Tongue (tissue), 3 donors: ENCODE measurements at places on chromosomes 1 and 21.

- no peak for DNase-seq
Observed at GRCh38 chr1:53410701-53411100, 48.5 kb upstream of the DMRTB1 start.

GRCh38 chr1:223197923-223198627, 55.0 kb upstream of the TLR5 start:
- no peak for DNase-seq

DNA sequence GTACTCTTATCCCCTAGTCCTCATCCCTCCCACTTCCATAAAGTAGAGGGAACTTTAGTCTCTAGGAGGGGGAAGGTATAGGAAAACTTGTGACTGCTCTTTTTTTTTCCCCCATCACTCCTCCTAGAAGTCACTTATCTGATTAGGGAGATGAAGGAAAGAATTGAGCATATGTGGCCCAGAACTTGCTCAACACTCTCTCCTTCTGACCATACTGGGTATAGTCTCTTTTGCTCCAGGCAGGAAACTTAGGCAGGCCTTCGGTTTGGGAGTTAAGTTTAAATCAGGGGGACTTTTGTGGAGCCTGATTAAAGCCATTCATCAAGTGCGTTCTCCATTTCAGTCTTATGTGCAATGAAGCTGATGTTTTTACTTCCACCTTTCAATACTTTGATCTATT, 5.8 kb downstream of the UBE2U start:
- DNase-seq, result no peak

DNA sequence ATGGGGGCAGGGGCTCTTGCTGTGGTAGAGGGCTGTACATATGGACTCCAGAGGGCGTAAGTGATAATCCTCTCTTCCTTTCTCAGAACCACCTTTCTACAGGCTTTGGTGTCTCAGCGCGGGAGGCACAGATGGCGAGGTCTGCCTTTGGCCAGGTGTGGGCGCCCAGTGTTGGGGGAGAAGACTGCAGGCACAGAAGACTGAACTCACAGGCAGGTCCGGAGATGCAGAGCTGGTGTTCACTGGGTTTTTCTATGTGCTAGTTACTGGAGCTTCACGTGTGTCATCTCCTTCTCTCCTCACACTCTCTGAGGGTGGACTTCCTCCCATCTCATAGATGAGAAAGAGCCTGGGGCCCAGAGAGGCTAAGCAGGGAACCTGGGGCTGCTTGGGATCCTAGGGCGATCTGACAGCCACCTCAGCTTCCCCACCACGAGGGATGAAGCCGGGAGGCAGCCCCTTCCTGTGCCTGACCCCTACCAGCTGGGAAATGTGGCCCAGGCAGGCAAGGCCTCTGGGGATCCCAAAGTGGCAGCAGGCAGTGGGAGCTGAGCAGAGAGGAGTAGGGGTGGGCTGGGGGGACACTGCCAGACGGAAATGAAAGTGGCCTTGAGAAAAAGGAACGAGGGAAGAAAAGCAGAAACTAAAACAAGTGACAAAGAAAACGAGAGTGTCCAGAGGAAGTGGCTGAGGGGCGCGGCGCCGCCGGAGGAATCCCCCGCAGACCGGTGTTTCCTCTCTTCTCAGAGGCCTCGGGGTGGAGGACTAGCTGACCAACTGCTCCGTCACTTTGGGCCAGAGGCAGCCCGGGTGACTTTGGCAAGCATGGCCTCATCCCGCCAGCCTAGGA, 191.6 kb downstream of the HIVEP3 start:
- DNase-seq, result no peak

DNA sequence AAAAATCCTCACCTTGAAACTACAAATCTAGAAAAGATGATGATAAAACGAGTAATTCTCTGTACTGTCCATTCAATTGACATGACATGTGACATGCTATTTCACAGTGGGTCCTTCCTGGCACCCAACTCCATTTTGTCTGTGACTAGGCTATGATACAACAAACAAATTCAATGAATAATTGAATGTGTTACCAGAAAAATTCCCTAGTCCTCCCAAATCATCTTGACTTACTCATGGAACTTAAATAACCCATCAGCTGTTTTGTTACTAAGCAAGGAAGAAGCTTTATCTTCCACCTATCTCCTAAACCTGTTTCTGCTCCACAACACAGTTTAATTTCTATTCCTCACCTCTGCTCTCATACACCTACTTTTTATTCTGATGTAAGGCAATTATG, 30.4 kb downstream of the B3GALNT2 start:
- no peak for DNase-seq

GRCh38 chr1:17475752-17476151, 36.3 kb upstream of the RCC2 start:
- no peak for DNase-seq

- no peak for DNase-seq
Observed at GRCh38 chr1:30216602-30217001, 506.8 kb downstream of the MATN1 start.

DNA sequence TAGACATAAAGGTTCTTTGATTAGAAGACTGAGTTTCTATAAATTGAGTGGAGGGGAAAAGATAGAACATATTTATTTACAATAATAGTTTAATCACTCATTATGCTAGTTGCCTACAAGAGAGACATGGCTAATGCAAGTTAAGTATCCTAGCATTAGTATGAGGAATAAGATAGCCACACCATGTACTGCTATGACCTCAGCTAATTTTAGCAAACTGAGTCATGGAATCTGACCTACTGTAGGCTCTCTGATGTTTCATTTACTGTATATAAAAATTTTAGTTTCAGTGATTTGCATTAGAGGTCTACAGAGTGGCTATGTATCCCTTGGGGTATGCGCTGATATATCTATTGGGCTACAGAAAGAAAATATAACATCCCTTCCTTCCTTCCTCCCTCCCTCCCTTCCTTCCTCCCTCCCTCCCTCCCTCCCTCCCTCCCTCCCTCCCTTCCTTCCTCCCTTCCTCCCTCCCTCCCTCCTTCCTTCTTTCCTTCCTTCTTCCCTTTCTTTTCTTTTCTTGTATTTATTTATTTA, 5.8 kb downstream of the AGL start:
- DNase-seq, result no peak

- no peak for DNase-seq
Observed at GRCh38 chr1:179955731-179956130, 1.1 kb downstream of the CEP350 start.

GRCh38 chr1:221779771-221780170, 37.9 kb upstream of the DUSP10 start:
- DNase-seq, result no peak

GRCh38 chr1:202713110-202713509, 2.9 kb upstream of the SYT2 start:
- DNase-seq, result no peak

DNA sequence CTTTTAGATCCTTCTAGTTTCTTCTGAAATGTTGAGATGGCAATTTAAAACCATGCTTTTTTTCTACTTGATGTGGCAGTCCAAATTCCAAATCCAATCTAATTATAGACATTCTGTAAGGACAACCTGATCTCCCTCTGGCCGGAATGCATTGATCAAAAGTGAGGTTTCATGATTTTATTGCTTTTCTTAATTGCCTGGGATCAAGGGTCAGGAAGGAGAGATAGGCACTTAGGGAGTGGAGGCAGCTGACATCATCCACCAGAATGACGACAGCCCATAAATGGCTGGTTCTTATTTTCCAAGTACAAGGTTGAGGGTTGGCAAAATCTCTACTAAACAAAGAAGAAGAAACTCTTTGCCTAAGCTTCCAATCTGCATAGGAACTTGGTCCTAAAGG, 46.4 kb upstream of the SCCPDH start:
- no peak for DNase-seq

DNA sequence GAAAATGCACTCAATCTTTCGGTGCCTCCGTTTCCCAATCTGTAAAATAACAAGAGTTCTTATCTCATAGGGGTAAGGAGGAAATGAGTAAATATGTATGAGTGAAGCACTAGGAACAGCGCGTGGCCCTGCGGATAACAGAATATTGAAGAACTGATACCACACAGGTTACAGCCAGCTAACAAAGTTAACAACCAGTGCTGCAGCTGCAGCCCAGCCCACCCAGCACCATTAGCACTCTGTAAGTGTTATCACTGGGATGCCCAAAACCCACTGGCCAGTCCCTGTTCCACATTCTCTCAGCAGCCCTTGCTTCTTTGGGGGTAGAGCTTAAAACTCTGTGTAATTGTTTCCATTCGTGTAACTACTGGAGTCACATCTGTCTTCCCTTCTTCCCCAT, 89.5 kb downstream of the VWA5B1 start:
- DNase-seq, result no peak

GRCh38 chr1:233086961-233087881, 136.8 kb downstream of the NTPCR start:
- no peak for DNase-seq

GRCh38 chr1:234226113-234226818, 147.0 kb upstream of the COA6 start:
- DNase-seq, result no peak

DNA sequence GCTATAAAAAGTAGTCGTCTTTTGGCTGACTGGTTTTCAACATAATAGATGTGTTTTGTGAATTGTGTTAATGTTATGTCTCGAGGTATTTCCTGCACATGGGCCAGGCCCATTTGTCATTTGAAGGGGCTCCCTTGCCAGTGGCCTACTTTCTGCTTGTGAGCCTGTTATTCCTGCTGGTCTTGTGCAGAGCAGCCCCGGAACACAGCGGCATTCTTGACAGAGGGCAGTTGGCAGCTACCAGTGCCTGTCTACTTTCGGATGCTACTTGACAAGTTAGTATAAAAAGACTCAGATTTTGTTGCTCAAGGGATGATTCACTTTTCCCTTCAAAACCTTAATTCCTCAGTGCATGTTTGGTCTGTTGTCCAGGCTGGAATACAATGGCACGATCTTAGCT, 28.5 kb downstream of the PGM1 start:
- no peak for DNase-seq

- no peak for DNase-seq
Observed at GRCh38 chr1:150536836-150537731, 12.1 kb upstream of the ADAMTSL4 start.

GRCh38 chr1:23169727-23170335, 1.2 kb upstream of the LUZP1 start:
- DNase-seq, result peak; percentile 59

- DNase-seq, result peak; percentile 44
Observed at GRCh38 chr1:246012341-246012740, 494.7 kb downstream of the SMYD3 start.

DNA sequence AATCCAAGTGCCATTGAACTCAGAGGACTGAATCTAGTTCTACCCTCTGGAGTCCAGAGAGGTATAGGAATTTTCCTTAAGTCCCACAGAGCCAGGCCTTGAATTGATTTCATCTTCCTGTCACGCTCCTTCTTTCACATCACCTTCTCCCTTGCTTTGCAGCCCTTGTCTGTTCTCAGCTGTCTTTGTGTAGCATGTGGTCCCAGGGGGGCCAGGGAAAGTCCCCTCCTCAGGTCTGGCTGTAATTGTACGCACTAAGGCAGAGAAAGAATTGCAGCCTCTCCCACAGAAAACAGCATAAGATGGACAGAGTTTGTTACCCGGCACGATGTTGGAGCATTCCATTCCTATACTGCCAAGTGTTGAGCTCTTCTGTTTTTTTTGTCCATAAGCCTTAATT, 153.6 kb downstream of the FAM78B start:
- no peak for DNase-seq

- DNase-seq, result peak; percentile 73
Observed at GRCh38 chr1:155012026-155012546, 9.5 kb downstream of the ZBTB7B start.

DNA sequence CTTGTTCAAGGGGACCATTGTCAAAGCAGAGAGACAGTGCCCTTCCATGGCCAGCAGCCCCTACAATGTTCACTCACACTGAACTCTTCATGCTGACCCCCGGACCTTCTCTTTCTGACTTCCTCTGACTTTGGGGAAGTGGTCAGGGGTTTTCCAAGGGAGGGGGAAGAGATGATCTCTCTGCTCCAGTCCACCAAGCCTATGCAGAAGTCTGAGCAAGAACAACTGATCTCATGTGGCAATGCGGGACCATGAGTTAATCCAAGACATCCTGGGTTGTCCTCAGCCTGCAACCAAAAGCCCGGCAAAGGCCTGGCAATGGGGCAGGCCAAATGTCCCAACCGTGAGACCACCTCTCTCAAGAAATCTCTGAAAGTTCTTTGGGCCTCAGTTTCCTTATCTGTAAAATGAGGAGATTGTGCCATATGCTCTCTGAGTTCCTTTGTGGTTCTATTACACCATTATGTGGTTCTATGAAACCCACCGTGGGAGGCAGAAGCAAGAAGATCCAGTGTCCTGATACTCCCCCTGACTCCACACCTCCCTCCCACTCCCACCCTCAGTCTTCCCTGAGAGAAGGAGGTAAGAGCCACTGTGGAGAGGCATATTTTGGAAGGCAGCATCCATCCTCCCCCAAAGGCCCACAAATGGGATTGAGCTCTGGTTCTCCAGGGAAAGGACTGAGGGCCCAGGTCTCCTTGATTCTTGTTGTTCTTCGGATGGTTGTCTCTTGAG, 11.8 kb upstream of the ARHGEF2 start:
- no peak for DNase-seq

GRCh38 chr21:27171707-27172106, 204.8 kb upstream of the ADAMTS5 start:
- DNase-seq, result no peak

GRCh38 chr1:199751962-199752687, 275.4 kb upstream of the NR5A2 start:
- DNase-seq, result no peak

GRCh38 chr21:45641480-45642035, 2.0 kb upstream of the PCBP3 start:
- DNase-seq, result peak; percentile 8

DNA sequence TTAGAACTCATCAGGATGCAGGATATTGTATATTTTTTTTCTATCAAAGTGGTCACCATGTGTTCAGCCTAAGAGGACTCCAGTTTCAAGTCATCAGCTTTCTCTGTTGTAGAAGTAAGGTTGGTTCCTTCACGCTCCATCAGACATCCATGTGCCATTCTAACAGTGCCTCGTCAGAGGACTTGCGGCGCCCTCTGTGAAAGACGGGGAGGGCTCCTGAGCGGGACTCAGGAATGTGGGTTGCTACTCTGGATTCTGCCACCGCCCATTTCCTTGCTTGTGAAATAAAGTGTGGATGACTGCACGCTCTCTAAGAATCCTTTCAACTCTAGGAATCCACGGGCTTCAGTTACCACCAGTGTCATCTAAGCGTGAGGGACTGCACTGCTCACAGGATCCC, 593.5 kb downstream of the KIF26B start:
- no peak for DNase-seq

DNA sequence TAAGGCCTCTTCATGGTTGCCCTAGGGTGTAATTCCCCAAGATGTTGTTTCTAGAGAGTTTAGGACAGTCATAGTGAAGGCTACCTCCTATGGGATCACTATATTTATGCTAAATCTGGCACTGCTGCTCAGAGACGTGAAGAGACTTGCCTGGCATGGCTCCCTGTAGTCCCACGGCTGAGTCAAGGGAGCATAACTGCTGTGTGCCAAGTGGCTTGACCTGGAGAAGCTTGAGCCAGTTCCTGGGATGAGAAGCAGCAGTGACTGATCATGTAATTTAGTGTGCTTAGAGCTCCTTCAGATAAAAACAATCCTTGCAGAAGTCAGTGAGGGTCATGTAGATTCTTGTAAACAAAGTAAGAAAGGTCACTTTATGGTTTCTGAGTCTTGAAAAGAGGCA, 68.9 kb upstream of the TSPAN2 start:
- no peak for DNase-seq
